IMR-90 (cell line): ENCODE measurements at places on chromosomes 16 and 17. TPM values are rescaled to one million over a fixed set of nuclear protein-coding genes. Genes with fewer than 3 reads are reported as not detected.

The NPB gene
- under 0.01 TPM in 1 of 2 replicates, not detected in the other for total RNA-seq

The E2F4 gene
- total RNA-seq, result 57.5 and 63.4 TPM in 2 replicates

The CES1 gene
- not detected in 2 replicates for total RNA-seq

The GAST gene
- not detected in 2 replicates for total RNA-seq

The PPP1R27 gene
- total RNA-seq, result not detected in 2 replicates

The MATCAP1 gene
- total RNA-seq, result 7.5 and 8.2 TPM in 2 replicates

The CDH8 gene
- total RNA-seq, result not detected in 2 replicates

The SCGB1C2 gene
- not detected in 2 replicates for total RNA-seq

The TNFRSF13B gene
- total RNA-seq, result not detected in 2 replicates

The ABCC11 gene
- under 0.01 and 0.18 TPM in 2 replicates for total RNA-seq

The NOS2 gene
- under 0.01 TPM in 1 of 2 replicates, not detected in the other for total RNA-seq

The FOXN1 gene
- not detected in 2 replicates for total RNA-seq
